Stimulated activated CD8-positive, alpha-beta memory T cell treated with anti-CD3 and anti-CD28 coated beads, Interleukin-2, amount 100 ng/mL, for 1 hour (primary cell): ENCODE measurements at places on chromosomes 11 and 22.

DNA sequence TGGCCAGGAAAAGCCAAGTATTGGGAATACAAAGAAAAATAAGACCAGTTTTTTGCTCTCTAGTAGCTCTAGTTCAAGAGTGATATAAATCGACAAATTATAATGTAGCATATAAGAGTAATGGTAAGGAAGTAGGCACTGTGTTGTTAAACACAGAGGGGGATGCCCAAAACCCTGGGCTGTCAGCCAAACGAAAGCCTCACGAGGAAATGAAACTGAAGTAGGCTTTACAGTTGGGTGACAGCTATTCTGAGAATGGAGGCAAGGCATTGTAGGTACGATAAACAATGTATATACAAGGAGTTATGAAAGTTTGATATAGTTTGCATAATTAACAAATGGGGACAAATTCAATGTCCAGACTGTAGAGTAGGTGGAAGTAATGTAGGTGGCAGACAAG lies 176.4 kb downstream of the FAM181B start:
- DNase-seq = no peak

DNA sequence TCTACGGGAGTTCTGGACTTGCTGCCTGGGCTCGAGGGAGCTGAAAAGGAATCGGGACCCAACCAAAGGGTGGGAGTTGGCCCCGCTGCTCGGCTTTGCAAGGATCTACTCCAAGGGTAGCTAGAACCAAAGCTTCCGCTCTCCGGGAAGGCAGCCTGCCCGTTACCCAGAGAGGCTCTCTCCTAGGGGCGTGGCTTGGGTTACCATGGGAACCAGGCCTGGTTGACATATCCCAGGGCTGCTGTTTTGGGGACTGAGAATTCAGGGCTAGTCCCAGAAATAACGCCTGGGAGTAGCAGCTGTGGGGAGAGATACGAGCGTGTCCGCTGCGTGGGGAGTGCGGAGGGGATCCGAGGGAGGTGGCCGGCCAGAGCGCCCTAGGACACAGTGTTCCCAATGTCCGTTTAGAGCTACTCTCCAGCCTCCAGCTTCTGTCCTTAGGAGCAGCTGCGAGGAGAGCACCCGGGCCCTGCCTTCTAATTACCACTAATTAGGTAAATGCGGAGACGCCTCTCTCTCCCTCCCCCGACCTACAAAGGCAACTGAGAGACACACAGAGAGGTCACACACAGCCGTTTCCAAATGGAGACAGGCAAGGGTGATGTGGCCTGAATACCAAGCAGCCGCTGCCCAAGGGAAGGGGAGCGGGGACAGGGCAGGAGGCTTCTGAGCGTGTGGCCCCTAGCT lies 141.6 kb upstream of the CADM1 start:
- no peak for DNase-seq

DNA sequence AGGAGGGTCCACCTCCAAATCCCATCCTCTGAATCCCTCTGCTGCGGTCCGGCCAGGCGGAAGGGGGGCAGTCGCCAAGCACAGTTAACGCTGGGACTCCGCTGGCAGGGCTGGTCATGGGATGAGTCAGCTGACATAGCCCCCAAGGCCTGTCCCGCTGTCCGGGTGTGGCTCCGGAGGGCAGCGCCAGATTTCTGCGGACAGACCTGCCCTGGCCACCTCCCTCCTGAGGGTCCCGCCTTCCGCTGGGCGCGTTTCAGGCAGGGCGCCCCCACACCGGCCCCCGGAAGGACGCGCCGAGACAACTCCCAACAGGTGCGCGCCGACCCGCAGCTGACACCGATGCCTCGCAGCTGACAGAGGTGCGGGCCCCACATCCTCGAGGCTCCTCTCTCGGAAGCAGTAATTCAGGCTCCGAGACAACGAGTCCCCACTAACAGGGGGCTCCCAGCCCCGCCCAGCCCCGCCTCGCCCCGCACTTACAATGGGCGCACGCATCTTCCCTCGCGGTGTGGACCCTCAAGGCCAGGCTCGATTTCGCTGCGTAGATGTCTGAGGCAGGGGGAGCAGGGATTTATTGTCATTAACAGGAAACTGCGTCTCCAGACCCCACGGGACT lies 607 bp downstream of the PLAAT3 start:
- DNase-seq = peak; percentile 10

DNA sequence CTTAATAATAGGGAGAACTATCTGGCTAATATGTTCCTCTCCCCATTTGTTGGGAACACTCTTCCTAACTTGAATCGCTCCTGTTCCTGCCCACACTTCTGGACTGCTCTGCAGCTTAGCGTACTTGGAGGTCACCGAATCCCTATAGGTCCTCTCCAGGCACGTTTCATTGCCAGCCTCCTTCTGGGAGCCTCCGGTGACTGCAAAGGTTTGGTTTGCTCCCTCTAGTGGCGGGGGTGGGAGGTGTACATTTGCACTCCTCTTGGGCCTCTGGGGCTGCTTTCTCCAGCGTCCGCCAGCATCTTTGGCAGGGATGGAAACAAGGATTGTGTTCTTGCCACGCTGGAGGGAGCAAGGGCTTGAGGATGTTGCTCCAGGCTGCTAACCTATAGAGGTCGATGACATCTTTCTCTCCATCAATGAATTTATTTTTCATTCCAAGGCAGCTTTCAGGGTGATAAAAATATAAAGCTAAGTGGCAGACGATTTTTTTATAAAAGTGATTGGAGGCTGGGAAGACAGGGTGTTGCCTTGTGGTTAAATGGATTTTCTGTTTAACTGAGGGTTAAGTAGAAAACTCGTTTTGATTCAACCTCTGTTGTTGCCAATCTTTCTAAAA lies 48.7 kb downstream of the TSPAN18 start:
- DNase-seq = peak; percentile 14

DNA sequence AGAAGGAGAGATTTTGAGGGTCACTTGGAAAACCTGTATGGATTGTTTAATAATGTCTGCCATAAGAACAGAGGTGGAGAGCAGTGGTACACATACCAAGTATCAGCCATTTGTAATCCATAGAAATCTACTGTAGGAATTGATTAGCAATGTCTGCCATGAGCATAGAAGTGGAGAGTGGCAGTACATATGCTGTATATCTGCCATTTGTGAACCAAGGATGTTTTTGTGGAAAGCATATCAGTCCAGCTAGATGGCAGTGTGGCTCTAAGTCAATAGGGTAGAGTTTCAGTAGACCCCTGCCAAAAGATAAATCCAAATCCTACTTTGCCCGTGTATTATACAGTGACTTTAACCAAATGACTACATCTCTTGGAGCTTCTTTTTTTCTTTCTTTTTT lies 82.9 kb upstream of the SEZ6L start:
- DNase-seq = no peak

GRCh38 chr11:118021146-118021545 lies 35.0 kb downstream of the IL10RA start:
- DNase-seq = no peak
